Stimulated activated CD4-positive, alpha-beta T cell treated with anti-CD3 and anti-CD28 coated beads, Interleukin-12 subunit alpha, Interleukin-12 subunit beta, amount 100 ng/mL, for 24 hours (primary cell): ENCODE measurements at places on chromosomes 11 and 22.

GRCh38 chr22:42365111-42365865 lies 66.9 kb downstream of the NFAM1 start:
- DNase-seq: no peak

- no peak for DNase-seq
These were observed 14.3 kb downstream of the ATP5MG start for GRCh38 chr11:118415739-118416068.

- no peak for DNase-seq
These were observed 425.6 kb downstream of the SHANK2 start for GRCh38 chr11:70826541-70827335.

DNA sequence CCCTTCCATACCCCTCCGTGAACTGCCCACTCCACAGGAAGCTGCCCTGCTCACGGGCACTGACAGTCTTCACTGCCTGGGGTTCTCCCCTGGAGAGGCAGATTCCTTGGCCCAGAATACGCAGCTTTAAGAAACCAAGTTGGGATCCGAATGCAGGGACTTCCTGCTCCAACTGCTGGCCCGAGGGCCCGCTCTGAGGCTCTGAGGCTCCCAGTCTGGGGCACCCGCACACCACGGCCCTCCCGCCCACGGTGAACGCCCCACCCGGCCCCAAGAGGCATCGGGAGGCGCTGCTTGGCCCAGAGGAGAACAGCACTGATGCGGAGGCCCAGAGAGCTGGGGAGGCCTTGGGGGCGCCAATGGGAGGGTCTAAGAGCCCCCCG lies 42.3 kb downstream of the IGF2 start:
- DNase-seq: no peak

- no peak for DNase-seq
These were observed 24.1 kb downstream of the ADAMTS15 start for GRCh38 chr11:130472434-130472961.

- no peak for DNase-seq
These were observed 408.6 kb downstream of the JRKL start for GRCh38 chr11:96798445-96798844.

- DNase-seq: no peak
These were observed 122.5 kb downstream of the OPCML start for GRCh38 chr11:133409799-133410198.
